Fibroblast of skin of back (primary cell): ENCODE measurements at places on chromosomes 3 and 15.
A peak's percentile ranks its signal among the peaks of the same experiment; 100 is the strongest.

DNA sequence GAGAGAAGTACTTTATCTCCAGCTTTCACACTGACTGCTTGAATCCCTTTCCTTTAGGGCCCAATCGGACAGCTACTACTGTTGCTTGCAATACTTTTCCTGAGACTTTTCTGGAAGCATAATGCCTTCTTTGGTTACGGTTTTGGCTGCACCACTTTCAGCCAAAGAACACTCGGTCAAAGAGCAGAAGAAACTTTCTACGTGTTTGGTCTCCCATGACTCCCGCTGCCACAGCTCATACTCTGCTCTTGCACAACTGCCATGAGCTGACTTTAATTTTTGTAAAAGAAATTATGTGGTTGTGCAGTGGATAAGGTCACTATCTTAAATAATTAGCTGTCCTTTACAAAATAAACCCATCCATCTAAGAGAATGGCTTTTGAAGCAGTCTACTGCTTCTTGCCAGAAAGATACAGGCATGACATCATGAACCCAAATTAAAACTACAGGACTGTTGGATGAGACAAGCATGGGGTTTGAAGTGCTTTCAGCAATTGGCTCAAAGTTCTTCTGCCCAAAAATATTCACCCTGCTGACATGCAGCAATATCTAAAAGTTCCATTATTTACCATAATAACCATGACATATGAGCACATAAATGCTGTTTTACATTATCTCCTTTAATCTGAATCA lies 42.0 kb downstream of the PROS1 start:
- DNase-seq = no peak

- no peak for DNase-seq
These were observed 62.9 kb downstream of the GPR176 start for GRCh38 chr15:39857132-39857531.

- peak; percentile 39 for DNase-seq
These were observed 81.1 kb downstream of the FILIP1L start for GRCh38 chr3:100033184-100033583.

DNA sequence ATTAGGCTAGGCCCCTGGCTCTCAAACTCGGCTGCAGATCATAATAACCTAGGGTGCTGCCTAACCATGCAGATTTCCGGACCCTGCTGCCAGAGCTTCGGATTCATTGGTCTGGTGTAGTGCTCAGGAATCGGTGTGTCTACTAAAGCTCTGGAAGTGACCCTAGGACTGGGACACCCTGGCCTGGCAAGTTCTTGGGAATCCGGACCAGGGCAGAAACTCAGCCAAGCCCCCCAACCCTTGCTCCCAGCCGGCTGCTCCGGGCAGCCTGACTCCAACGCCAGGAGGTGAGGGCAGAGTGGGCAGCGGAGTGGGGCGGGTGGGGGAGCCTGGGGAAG lies 23.0 kb downstream of the IGDCC3 start:
- no peak for DNase-seq

DNA sequence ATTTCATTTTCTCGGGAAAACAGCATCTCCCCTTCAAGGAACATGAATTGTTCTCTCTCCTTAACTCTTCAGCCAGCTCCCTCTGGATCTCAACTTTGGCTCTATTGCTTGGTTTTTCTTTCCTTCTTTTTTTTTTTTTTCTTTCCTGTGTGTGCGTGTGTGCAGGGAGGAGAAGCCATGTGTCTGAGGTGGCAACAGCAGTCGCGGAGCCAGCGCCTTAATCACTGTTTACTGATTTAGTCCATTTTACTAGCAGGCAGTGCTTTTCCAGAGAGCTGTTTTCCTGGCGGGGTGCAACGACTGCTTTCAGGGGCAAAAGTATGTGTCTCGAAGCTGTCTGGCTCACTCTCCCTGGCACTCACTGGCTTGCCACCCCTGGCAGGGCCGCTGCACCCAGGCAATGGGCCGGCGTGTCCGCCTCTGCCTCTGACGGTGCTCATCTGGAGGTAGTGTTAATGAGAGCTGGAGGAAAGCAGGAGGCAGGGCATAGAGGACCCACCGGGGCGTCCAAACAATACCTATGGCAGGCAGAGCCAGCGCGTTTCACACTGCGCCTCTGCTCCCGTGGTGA lies 835.4 kb upstream of the NR2F2 start:
- DNase-seq = no peak

GRCh38 chr3:184683234-184683633 lies 28.6 kb downstream of the MAGEF1 start:
- DNase-seq = no peak

- DNase-seq = no peak
These were observed 338.8 kb upstream of the SEMA6D start for GRCh38 chr15:47378527-47378926.

- no peak for DNase-seq
These were observed 150.8 kb downstream of the ATP10A start for GRCh38 chr15:25712192-25712960.

DNA sequence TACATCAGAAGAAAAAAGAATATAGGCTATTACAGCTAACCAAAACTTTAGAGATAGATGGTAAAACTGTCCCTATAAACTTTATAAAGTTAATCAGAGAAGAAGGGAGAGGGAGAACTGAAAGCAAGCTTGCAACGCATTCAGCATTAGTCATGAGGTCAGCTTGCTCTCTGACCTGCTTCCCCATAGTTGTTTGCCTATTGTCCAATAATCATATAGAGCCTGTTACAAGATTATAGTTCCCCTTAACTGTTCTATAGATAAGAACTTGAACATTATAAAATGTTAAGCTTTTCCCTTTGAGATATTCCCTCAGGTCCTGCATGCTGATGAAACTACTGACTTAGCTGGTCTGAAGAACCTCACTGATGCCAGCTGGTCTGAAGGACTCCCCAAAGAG lies 74.5 kb downstream of the CPNE4 start:
- DNase-seq = no peak

DNA sequence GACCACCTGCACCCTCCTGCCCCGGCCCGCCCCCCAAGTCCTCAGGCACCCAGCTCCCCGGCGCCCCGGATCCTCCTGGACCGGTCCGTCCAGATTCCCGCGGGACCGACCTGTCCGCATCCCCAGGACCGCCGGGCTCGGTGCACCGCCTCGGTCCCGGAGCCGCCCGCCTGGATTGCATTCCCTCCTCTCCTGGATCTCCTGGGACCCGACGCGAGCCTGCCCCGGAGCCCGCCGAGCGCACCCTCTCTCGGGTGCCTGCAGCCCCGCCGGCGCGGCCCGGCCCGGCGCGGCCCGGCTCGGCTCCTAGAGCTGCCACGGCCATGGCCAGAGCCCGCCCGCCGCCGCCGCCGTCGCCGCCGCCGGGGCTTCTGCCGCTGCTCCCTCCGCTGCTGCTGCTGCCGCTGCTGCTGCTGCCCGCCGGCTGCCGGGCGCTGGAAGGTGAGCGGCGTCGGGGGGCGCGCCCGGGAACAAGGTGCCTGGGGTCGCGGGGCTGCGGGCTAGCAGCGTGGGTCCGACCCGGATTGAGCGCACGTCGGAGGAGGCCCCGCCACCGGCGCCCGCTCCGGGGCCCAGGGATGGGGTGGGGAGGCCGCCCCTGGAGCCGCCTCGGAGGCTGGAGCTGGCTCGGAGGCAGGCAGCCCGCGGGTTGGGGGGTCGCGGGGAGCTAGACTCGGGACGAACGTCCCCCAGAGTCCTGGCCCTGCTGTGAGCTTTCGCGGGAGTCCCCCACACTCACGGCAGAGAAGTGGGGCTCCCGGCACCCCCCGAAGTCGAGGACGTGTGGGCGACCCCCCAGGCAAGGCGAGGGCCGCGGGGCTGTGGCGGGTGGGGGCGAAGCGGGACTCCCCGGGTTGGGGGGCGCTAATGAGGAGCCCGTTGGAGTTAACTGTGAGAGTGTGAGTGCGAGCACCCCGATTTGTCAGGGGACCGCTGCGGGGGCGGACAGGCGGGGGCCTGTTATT lies 610 bp downstream of the EPHB3 start:
- DNase-seq = peak; percentile 20

GRCh38 chr15:81211376-81211775 lies 14.7 kb downstream of the IL16 start:
- DNase-seq = no peak

GRCh38 chr3:79085171-79085570 lies 682.6 kb downstream of the ROBO1 start:
- peak; percentile 45 for DNase-seq

GRCh38 chr15:57440799-57441198 lies 64.5 kb downstream of the CGNL1 start:
- peak; percentile 85 for DNase-seq

- no peak for DNase-seq
These were observed 670 bp upstream of the ACAP2 start for GRCh38 chr3:195443391-195443989.

DNA sequence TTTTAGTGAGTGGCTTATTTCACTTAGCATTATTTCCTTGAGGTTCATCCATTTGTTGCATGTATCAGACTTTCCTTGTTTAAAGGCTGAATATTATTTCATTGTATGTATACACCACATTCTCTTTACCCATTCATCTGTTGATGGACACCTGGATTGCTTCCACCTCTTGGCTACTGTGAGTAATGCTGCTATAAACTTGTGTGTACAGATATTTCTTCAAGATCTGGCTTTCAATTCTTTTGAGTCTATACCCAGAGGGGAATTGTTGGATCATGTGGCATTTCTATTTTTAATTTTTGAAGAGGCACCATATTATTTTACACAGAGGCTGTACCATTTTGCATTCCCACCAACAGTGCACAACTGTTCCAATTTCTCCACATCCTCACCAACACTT lies 313.5 kb downstream of the RPLP1 start:
- no peak for DNase-seq
